ENCODE measurements at places on chromosomes 4 and X.

- no peak for DNase-seq
These were observed 399.0 kb downstream of the GBA3 start for GRCh38 chr4:23091711-23092110.

GRCh38 chr4:113962016-113962347 lies 17.5 kb downstream of the ARSJ start:
- DNase-seq, result no peak

- DNase-seq, result no peak
These were observed 1.2 kb downstream of the GUCY1A1 start for GRCh38 chr4:155667568-155668511.

DNA sequence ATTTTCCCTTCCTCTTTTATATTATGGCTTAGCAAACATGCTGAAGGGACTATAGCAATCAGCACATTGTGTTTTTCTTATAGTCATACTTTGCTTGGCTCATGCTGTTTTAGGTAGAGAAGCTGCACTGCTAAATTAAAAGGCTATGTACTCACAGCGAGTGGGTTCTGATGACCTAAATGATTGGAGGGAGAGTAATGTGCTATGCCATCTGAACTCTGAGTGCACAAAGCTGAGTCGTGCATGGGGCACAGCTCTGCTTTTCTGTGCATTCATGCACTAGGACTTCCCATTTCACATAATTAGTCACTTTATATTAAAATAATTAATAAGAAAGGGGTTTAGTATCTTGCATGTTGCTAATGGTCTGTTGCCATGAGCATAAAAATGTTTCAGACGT lies 132.7 kb upstream of the ADGRL3 start:
- DNase-seq, result no peak

GRCh38 chr4:102253860-102254259 lies 91.4 kb downstream of the SLC39A8 start:
- no peak for DNase-seq

DNA sequence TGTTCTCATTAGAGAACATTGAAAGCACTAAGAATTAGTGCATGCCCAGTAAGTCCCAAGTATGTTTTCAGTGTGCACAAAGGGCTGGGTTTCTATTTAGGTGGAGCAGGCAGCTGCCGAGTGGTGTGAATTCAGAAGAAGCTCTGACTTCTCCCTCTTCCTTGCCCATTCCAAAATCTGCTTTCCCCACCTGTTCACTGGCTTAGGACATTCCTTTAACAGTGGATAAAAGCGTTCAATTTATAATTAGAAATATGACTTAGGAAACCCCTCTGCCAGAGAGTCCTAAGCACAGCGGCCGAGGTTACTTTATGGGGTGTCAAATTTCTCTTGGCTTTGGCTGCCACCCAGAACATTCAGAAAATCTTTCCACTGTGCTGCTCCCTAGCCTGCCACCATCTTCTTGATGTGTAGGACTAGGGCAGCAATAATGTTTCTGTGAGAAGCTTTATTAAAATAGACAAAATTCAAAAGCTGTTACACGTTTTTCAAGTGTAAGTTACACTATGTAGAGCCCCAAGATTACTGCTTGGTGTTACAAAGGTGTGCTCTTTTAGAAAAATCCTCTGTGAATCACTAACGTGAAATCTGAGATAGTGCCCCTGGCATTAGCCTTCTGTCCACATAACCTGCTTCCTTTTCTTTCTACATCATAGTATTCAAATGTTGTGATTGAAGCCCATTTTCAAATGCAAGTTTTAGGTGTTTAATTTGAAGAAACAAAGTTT lies 191.6 kb upstream of the ANKRD50 start:
- DNase-seq, result no peak

- no peak for DNase-seq
These were observed 65.7 kb downstream of the SEL1L3 start for GRCh38 chr4:25797136-25797535.

DNA sequence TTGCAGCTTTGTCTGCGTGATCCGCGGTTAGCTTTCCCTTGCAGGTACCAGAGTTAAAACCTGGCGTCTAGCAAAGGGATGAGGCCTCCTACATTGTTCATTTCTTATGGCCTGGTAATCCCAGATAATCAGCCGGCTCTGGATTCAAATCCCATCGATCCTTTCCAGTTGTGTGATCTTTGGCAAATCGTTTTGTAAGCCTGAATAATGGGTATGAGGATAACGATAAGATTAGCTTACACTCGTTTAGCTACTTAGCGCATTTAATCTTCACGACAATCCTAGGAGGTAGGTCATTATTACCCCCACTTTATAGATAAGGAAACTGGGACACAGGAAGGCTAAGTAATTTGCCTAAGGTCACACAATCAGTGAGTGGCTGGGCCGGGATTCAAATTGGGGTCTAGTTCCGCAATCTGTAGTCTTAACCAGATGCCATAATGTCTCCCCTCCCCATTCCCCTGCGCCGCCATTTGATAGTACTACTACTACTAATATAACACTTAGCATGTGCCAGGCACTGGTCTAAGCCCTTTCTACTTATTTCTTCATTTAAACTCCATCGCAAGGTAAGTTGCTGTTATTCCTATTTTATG lies 1.7 kb upstream of the UBA1 start:
- DNase-seq, result no peak

- DNase-seq, result no peak
These were observed 31.6 kb downstream of the LRPAP1 start for GRCh38 chr4:3500634-3501101.

GRCh38 chrX:65581661-65582339 lies 47.2 kb upstream of the LAS1L start:
- peak; percentile 31 for DNase-seq

DNA sequence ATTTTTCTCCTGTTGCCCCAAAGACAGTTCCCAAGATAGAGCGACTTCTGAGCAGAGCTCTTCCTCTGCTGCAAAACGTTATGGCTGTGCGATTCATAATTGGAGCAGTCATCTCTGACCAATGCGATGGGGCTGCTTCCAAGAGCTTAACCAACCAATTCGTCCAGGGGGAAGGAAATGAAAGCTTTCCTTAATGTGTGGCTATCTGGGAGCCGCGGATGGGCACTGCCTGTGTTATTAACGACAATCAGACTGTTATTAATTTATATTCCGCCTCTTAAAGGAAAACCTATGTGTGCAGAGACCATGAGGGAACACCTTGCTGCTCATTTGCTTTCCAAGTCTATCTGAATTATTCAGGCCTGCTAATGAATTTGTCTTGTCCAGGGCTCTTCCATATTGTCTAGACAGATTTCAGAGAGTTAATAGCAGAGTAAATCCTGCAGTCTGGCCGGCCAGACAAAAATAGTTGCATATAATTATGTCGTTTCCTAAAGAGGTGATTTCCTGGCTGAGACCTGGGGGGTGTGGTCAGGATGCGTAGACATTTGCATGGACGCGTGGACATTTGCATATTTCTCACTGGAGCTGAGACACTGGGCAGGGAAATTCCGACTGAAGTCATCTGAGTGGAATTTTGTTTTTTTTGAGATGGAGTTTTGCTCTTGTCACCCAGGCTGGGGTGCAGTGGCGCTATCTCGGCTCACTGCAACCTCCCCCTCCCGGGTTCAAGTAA lies 135.4 kb downstream of the HMX1 start:
- DNase-seq, result no peak

- DNase-seq, result no peak
These were observed 732.6 kb upstream of the LCORL start for GRCh38 chr4:18754180-18754579.

DNA sequence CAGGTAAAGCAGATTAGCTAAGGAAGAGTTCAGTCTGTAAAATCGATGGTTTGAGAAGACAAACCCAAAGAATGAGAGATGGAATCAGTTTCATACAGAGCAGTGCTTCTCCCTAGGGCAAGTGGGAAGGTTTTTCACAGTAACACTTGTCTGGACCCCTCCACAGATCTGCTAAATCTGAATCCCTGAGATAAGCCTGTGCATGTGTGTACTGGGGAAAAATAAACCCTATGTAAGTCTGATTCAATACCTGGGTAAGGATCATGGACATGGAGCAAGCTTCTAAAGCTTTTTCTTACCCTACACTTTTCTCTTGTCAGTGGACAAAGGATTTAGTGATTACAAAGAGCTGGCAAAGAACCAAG lies 13.6 kb downstream of the ELOVL6 start:
- no peak for DNase-seq

- DNase-seq, result no peak
These were observed 265.2 kb upstream of the BOD1L1 start for GRCh38 chr4:13892739-13893105.

- peak; percentile 1 for DNase-seq
These were observed 89.5 kb downstream of the OR13H1 start for GRCh38 chrX:131633285-131633917.

DNA sequence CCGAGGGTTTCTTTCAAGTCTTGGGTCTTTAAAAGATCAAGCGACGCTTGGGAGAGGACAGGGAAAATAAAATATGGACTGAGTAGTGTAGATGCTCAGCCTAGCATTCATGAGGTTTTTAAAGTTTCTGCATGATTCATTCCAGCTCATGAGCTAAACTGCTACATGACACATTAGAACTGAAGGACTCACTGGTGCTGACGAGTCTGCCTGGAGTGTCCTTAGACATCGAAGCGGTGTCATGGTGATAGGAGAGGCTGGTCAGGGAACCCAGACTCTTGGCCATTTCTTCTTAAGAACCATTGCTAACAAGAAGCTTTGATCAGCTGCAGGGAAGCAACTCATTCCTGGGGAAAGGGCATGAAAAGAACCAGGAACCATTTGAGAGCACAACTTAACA lies 158.6 kb downstream of the TRIML1 start:
- DNase-seq, result no peak

GRCh38 chrX:13077168-13077567 lies 32.7 kb upstream of the FAM9C start:
- no peak for DNase-seq

GRCh38 chrX:133090236-133090809 lies 6.6 kb downstream of the USP26 start:
- no peak for DNase-seq

DNA sequence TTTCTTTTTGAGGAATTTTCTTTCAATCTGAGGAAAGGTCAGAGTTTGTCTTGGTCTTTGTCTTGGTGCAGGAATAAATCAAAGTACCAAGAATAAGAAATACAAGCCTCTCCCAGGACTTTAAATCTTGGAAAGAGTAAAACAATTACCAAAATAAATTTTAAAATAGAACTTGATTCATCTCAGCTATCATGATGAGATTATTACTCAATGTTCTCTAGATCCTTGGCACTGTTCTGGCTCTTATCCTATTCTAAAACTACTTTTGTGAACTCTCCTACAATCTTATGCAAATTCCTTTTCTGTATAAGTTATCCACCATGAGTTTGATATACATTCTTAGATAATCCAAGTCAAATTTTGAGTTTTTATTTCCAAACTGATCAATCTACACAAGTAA lies 464.3 kb downstream of the PPARGC1A start:
- DNase-seq, result no peak

DNA sequence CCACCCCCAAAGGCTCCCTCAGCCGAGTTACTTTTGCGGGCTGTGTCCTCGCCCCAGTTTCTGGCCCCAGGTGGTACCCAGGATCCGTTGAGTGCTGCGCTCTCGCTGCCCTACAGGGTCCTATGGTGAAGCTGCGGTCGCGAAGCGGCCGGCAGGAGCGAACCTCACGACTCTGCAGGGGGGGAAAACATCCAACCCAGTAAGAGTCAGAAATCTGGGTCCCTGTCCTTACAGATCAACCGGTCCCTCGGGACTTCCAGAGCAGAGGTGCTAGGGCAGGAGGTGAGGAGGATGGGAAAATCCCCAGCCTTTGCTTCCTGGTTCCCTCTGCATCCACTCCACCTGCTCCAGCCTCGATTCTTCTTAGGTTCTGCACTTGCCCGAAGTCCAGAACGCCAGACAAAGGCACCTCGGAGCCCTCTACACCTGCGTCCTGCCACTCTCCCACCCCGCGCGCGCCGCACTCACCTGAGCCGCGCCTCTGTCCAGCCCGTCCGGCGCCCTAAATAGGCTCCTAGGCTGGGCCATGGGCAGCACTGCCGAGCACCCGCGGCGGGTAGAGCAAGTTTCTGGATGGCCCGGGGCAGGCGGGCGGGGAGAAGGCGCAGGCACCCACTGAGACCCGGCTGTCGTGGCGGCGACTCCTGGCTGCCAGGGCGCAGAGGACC lies at the start of gene HS3ST1:
TSS of gene HS3ST1 (minus strand) at position 664 of the 668 bp plus-strand sequence. CDS start 28,889 bp downstream, outside the sequence.
- DNase-seq, result no peak

DNA sequence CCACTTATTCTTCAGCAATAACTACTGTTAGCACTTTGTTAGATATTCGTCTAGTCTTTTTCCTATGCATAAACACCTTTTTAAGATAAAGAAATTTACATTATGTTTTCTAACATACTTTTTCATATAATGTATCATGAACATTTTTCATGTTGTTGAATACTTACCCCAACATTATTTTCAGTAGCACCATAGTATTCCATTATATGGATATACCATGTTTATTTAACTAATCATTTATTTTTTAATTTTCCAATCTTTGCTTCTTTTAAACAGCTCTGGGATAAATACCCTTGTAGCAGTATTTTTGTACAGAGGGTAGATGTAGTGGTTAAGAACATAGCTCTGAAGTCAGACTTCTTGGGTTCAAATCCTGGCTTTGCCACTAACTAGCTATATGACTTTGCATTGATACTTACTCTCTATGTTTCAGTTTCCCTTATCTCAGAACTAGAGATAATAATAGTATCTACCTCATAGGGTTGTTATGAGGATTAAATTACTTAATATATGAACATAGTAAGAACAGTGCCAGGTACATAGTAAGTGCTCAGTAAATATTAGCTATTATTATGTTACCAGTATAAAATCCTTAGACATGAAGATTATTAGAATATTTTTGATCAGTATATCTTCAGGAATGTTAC lies 11.3 kb downstream of the EXOC1 start:
- no peak for DNase-seq

- DNase-seq, result no peak
These were observed 115.3 kb upstream of the TRPC5 start for GRCh38 chrX:112197840-112198239.

GRCh38 chrX:118702741-118703140 lies 24.7 kb upstream of the IL13RA1 start:
- no peak for DNase-seq
